Progenitor cell of endocrine pancreas (in vitro differentiated cells): ENCODE measurements at places on chromosomes 1 and 21.

DNA sequence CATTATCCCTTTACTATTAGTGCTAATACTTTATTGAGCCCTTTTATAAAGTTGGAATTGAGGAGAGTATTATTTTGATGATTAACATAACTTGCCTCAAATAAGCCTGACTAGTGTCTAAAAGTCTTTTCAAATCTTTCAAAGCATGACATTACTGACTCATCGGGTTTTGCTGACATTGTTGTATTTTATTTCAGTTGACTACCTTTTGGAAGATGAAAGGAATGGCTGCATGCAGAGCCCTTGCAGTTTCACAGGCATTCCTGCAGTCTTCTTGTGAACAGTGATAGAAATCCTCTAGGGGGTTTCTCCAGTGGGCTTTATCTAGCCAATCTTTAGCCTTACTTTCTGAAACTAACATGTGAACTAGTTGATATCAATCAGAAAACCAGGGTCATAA lies 43.0 kb upstream of the TMEM61 start:
- DNase-seq, result no peak

- no peak for DNase-seq
These were observed 859.0 kb upstream of the B3GALT2 start for GRCh38 chr1:194045416-194045815.

- no peak for DNase-seq
These were observed 37.4 kb upstream of the DISP1 start for GRCh38 chr1:222777463-222777862.

DNA sequence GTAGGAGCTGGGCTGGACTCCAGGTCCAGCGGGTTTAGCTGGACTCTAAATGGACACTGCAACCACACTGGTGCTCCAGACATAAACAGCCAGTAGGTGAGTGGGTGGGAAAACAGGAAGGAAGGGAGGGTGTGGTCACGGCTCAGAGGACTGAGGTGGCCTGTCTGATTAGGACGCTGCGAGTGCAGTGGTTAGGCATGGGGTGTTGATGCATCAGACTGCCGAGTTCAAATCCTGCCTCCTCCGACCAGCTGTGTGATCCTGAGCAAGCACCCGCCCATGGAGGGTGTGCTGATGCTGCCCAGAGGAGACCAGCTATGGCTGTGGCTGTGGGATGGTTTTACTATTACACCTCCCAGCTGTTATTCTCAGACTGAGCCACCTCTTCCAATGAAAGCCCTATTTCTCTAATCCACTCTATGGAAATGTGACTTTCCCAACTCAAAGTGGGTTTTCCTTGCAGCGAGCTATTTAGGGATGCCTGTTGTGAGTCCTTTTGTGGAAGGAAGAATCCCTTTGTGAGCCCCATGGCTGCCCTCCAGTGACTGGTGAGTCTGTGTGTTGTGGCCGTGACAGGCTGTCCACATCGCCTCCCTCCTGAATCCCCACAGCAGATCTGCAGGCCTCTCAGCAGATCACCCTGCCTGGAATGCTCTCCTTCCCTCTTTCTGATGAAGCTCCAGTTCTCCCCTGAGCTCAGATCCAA lies 56.6 kb upstream of the EDN2 start:
- no peak for DNase-seq

DNA sequence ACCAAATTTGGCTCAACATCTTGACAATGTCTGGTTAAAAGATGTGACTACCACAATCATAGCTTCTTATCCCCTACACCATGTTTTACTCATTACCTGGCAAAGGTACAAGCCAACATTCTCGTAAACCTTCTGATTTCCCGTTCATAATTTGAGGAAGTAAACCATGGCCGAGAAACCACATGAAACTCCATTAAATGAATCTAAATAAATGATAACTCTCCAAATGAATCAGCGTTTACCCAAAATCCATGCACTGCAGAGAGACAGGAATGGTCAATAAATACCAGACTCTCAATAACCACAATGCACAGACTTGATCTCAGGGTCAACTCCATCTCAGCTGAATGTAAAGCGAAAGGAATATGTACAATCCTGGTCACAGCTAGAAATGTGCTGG lies 125.2 kb downstream of the TYW3 start:
- DNase-seq, result no peak

DNA sequence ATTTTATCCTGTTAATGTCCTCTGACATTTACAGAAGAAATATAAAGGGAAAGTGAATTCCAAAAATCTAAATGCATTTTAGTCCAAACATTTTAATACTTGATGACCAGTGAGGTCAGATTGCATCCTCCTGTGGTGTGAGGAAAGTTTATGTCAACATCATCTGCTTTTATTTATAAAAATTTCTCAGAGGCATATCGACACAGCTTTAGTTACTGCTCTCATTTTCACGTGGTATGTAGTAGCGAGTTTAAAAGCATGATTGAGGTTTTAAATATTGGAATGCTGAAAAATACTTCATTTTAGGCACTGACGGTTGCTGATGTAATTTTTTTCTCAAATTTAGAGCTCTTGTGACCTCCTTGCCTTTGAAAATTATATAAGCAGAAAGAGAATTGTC lies 234.8 kb downstream of the HMCN1 start:
- no peak for DNase-seq
